IPS-NIHi11 (cell line): ENCODE measurements at places on chromosomes 12 and 14.

- no peak for DNase-seq
Measured at GRCh38 chr14:53622447-53622846, 334.2 kb downstream of the BMP4 start.

- no peak for DNase-seq
Measured at GRCh38 chr12:4227046-4227445, 46.5 kb upstream of the CCND2 start.

- DNase-seq, result no peak
Measured at GRCh38 chr12:66159123-66159522, 10.7 kb downstream of the TMBIM4 start.

DNA sequence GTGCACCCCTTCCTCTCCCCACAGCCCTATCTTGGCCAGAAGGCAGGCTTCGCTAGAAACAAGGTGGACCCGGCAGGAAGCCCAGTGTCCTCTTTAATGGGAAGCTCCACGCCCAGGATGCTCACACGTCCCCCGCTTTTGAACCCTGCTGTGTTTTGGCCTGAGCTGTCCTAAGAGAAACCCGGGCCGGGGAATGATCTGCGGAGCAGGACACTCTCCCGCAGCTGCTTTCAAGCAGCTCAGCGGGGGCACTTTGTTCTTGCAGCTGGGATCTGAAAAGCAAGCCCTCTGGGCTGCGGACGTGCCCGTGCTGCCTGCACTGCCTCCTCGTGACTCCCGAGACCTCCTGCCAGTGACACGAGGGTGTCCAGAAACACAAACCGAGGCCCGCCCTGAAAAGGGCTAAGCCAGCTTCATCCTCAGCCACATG lies 30.0 kb downstream of the SCARB1 start:
- peak; percentile 85 for DNase-seq

- DNase-seq, result no peak
Measured at GRCh38 chr12:61367281-61367785, 892.9 kb upstream of the USP15 start.

DNA sequence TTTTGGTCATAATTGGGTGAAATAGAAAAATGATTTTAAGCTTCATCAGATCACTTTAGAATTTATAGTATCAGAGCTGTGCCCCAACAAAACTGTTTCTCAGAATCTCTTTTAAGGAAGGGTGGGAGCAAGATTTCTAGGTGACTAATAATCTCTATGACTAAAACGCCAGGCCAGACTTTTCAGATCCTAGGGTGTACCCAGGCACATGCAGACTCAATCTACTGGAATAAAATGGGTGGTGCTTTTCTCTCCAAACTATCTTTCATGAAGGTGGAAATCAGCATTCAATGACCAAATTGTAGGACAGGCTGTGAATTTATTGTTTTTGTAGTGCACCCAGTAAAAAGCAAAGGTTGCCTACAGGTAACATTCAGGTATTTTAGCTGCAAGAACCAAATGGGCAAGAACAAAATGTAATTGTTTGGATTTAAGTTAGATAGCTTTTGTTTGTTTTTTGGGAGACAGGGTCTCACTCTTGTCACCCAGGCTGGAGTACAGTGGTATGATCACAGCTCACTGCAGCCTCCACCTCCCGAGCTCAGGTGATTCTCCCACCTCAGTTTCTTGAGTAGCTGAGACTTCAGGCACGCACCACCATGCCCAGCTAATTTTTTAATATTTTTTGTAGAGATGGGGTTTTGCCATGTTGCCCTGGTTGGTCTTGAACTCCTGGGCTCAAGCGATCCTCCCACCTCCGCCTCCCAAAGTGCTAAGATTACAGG lies 49.5 kb downstream of the PPP2R5C start:
- DNase-seq, result no peak

GRCh38 chr12:67852701-67853100 lies 136.5 kb upstream of the IFNG-AS1 start:
- DNase-seq, result no peak

GRCh38 chr14:21268617-21269251 lies 508 bp downstream of the HNRNPC start:
- no peak for DNase-seq

DNA sequence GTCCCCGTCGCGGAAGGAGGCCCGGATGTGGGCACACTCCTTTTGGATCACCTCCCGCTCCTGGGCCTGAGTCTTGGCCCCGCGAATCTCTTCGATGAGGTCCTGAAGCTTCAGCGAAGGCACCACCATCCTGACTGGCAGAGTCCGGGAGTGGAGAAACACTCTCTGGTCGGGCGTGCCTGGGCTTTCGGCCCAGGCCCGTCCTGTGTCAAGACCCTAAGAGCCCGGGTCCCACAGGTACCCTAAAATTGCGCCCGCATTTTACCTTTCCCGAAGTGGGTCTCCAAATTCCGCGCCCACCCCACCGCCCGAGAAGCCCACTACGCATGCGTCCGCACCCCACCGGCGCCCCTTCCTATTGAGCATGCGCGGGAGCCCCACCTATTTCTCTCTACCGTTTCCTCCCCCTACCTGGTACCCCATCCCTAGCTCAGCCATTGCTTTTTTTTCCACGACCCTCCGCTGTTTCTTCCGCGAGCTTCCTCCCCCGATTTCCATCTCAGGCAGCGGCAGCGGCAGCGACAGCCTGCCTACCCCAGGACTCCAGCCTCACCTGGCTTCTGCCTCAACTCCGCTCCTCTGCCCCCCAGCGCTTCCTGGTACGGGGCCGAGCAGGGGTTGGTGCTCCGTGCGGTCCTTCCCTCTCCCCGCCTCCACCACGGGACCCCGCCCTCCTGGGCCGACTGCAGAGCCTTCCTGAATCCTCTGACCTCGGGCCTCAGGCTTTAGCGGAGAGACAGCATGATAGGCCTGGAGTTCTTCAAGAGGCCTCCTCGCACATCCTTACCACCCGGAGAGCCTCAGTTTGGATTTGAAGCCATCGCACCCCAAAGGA lies at the start of gene AP1G2:
Gene AP1G2, minus strand, starts transcription at position 606 of the 835 bp plus-strand sequence. Its CDS starts 477 bp downstream, at position 129.
- peak; percentile 87 for DNase-seq

DNA sequence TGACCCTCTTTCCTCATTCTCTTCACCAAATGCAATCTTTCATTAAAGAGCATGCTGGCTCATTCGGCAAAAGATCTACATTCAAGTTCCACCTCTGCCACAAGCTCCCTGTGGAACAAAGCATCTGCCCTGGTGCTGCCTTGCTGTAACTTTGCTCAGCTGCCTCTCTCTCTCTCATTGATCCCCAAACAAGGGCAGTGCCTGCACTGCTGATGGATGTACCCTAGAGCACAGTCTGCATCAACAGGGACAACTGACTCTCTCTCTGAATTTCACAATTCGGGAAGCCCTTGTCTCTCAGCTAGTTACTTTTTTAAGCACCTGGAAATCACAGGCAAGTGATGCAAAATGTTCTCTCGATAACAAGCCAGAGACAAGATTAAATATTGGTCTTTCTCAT lies 174.0 kb upstream of the DIO2 start:
- DNase-seq, result no peak

GRCh38 chr12:3329361-3329760 lies 161.6 kb upstream of the PRMT8 start:
- no peak for DNase-seq

GRCh38 chr12:86675197-86675596 lies 419.0 kb upstream of the MGAT4C start:
- no peak for DNase-seq

GRCh38 chr12:66877925-66878324 lies 199.0 kb upstream of the GRIP1 start:
- DNase-seq, result no peak

DNA sequence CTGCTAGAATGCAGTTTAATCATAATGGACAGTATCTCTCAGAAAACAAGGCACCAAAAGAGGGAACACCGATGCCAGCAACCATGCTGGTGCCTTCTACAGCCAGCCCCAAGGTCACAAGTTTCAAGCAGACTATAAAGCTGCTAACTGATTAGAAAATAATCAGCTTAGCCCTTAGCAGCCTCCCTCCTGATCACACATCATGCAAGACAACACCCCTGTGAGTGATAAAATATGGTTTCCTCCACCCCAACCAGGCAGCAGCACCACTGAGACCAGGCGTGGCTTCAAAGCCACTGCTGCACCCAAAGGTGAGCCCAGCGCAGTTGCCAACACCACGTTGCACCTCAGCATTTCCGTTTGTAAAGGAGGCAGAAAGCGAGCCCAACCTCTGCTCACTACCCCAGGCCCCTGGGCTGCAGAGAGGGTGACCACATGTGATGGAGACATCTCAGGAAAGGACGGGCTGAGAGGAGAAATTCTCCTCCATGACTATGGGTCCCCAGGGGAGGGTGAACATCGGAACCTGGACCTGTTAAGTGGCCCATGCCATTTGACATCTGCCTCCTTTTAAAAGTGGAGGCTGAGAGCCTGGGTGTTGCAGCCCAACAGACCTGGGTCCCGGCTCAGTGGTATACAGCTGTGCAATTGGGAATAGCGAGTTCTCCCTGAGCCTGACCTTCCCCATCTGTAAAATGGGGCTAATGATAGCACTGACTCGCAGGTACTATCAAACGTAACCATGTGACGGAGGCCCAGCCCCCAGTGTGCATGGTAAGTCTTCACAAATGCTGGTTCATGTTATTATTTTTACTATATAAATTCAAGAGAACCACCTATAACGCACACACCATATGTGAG lies 11.5 kb downstream of the ZFP36L1 start:
- DNase-seq, result no peak

DNA sequence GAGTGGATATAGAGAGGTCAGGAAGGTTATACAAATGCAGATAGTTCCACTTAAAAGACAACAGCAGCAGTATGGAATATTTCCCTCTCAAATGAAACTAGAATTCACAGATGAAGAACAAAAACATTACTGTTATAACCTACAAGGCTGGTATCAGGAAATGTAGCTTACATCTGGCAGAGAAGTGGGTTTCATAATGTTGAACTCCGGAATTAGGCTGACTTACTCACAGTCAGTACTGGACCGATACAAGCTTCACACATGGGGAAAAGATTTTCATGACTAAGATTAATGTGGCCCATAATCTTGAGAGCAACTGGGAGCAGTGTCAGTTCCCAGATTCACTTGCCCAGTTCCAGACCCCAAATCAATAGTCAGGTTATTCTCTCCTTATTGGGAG lies 353.9 kb downstream of the DUSP6 start:
- DNase-seq, result no peak

GRCh38 chr14:64363265-64363846 lies 24.8 kb upstream of the MTHFD1 start:
- DNase-seq, result no peak

DNA sequence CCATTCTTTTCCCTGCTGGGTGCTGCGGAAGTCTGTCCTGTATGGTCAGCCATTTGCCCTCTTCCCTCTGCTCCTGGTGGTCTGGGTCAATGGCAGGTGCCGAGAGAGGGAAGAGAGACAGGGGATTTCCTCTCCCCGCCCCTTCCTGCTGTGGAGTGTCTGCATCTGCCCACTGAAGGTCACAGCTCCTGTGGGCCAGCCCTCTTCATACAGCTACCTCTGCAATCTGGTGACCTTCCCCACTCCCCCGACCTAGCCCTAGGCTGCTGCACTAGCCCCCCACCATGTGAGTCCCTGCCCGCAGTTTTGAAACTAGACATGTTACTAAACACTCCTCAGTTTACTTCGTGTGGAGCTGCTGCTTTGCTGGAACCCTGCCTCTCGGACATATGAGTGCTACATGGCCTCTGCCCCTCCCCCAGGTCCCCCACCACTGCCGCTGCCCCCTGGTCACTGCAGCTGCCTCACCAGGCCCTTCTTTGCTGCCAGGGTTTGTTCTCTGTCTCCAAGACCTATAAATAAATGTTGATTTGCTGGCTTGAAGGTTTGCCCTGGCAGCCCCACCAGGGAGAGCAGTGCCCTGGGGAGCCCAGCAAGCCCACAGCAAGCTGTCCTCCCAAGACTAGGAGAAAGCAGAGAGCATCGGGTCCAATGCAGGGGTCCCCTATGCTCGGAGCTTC lies 102.9 kb downstream of the DPF3 start:
- DNase-seq, result no peak

- DNase-seq, result no peak
Measured at GRCh38 chr14:41144370-41144769, 462.3 kb upstream of the LRFN5 start.

DNA sequence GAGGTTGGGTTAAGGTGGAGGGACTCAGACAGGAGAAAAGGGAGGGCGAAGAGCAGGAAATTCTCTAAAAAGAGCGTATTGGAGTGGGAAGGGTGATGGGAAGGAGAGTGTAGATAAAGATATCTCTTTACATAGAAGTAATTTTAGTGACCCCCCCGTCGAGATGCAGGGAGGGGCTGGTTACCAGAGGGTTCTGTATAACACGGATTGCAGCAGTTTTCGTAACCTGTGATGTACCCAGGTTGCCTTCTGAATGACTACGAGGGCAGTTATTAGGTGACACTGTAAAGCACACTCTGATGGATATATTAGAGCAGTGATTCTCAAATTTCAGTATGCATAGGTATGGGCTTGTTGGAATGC lies 443 bp downstream of the DNAL1 start:
- DNase-seq, result no peak

DNA sequence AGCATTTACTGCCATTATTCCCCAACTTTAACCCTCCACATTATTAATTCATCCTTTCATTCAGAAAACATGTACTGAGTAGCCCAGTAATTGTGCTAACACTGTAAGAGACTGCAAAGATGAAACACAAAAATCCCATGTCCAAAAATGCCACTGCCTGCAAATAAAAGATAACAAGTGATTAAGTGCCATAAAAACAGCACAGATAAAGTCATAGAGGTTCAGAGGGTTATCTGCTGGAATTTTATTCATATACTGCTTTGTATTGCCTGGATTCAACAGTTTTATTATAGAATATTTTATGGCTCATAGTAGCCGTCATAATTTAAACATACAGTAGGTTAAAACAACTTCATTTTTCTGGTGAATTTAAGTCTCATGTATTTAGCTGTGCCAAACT lies 177.9 kb downstream of the KICS2 start:
- no peak for DNase-seq

DNA sequence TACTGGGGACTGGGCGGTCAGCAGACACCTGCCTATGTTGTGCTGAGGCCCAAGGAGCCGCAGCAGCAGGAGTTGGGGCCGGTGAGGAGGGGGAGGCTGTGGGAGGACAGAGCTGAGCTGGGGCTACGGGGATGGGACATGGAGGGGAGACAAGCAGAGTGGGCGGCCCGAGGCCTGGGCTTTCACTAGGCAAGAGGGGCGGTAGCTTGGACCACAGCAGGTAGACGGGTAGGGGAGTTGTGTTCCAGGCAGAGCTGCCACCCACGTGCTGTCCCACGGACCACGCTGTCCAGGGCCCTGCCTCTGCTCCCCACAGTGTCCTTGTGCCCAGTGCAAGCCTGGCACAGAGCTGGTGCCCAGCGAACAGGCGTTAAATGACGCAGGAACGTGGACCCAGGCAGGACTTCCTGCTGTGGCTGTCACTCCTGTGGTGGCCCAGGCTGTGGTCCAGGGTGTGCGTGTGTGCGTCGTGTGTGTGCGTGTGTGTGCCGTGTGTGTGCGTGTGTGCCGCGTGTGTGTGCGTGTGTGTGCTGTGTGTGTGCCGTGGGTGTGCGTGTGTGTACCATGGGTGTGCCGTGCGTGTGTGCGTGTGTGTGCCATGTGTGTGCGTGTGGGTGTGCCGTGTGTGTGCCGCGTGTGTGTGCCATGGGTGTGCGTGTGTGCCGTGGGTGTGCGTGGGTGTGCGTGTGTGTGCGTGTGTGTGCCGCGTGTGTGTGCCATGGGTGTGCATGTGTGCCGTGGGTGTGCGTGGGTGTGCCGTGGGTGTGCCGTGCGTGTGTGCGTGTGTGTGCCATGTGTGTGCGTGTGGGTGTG lies 6.8 kb downstream of the CEP170B start:
- no peak for DNase-seq

- DNase-seq, result no peak
Measured at GRCh38 chr12:95694136-95694535, 96.4 kb downstream of the NTN4 start.
